Stimulated activated CD8-positive, alpha-beta memory T cell treated with anti-CD3 and anti-CD28 coated beads, Interleukin-7, amount 100 ng/mL, for 4 hours (primary cell): ENCODE measurements at places on chromosomes 3 and 15.

GRCh38 chr3:76694063-76694462 is 345.8 kb upstream of the ROBO2 start:
- DNase-seq, result no peak

GRCh38 chr3:192802957-192803899 is 75.9 kb upstream of the FGF12 start:
- no peak for DNase-seq

- peak; percentile 24 for DNase-seq
These were observed 300.7 kb upstream of the SATB1 start for GRCh38 chr3:18725668-18726407.

- no peak for DNase-seq
These were observed 171.5 kb downstream of the IL5RA start for GRCh38 chr3:2938711-2939110.

- DNase-seq, result no peak
These were observed 159.2 kb downstream of the TPRG1 start for GRCh38 chr3:189331002-189331418.

GRCh38 chr3:81735334-81735733 is 26.1 kb downstream of the GBE1 start:
- DNase-seq, result no peak

DNA sequence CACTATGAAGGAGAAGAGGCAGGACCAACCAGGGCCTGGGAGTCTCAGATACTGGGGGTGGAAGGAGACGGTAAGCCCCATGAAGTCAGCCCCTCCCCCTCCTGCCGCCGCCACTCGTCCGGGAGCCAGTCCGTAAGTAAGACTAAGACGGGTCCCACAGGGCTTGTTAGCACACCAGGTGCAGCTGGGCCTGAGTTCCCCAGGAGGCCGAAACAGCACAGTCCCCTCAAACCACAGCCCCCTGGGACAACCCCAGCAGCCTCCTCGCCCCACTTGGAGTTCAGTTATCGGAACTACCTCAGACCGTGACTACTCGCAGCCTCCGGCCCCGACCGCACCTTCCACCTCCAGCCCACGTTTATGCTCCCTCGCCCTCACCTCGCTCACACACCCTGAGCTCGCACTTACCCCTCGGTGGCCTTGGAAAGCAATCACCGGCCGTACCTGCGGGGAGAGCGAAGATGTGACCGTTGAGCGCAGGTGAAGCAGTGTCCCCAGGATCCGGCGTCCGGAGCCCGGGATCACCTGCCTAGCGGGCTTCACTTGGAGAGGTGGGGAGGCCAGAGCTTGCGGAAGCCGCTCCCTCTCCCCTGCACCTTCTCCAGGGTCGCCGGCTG is 557 bp downstream of the ELL3 start:
- DNase-seq, result no peak

DNA sequence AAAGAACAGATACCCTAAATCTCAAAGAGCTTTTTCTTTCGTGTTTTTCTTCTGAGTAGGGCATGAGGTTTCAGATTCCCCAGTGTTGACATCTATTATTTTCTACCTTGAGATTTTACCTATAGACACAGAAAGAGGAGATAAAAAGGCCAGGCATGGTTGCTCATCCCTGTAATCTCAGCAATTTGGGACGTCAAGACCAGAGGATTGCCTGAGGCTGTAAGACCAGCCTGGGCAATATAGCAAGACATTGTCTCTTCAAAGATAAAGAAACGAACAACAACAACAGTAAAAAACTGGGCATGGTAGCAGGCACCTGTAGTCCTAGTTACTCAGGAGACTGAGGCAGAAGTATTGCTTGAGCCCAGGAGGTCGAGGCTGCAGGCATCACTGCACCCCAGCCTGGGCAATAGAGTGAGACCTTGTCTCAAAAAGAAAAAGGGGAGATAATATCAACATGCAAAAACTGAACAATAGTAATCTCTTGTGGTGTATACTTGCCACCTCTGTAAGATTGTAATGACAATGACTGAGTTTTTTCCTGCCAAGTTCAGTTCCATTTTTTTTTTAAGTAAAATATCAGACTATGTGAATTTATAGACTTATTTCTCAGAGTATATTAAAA is 71.3 kb downstream of the MBNL1 start:
- no peak for DNase-seq

GRCh38 chr15:72783640-72784455 is at the start of gene ADPGK:
Gene ADPGK, minus strand, starts transcription at chr15:72783758. Its CDS starts 67 bp downstream, at chr15:72783691.
- peak; percentile 90 for DNase-seq

DNA sequence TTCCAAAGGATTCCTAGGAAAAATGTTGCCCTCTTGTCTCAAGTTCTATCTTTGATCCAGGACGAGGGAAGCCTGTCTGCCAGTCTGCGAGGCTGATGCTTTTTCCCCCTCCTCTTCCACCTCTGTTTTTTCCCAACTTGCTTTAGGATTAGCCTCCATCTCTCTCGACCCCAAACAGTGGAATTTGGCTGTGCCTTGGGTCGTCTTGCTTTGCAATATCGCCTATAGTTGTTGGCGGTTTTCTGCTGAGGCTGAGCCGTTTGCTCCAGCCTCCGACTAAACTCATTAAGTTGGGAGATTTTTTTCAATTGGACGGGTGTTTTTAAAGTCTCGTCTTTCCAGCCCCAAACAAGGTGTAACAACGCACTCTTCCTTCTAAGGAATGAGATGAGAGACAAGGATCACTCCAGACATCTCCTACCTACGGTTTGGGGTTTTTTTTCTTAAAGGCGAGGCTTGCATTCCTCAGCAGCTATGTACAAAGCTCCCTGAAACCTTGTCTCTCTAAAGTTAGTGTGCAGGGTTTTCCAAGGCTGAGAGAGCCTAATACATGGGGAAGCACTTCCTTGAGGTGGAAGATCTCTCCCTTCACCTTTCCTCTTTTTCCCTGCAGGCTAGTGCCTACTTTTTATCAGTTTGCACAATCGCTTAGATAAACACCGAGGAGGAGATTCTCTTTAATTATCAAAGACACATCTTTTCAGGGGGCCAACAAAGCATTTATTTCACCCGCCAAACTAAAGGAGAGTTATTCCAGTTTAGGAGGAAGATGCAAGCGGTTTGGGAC is 4.8 kb upstream of the NR2F2 start:
- no peak for DNase-seq

- no peak for DNase-seq
These were observed 15.3 kb downstream of the NR2F2 start for GRCh38 chr15:96345560-96346399.

GRCh38 chr15:28927043-28927442 is 41.3 kb downstream of the APBA2 start:
- no peak for DNase-seq

DNA sequence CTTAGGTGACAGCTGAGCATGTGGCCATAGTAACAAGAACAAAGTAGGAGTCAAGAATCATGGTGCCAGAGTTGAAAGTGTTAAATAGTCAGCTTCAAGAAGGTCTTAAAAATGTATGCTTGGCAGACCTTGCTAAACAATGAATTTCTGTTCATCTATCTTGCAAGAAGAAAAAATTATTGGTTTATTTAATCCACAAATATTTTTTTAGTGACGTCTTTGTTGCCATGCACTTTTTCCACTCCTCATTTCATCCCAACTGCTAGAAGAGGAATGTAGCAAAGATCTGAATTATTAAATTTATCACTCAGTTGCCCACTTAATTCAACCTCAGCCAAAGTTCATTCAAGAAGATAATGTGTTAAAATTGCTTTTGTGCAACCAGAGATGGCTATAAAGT is 3.2 kb upstream of the SLC4A7 start:
- no peak for DNase-seq

- no peak for DNase-seq
These were observed 11.3 kb upstream of the ARHGEF3 start for GRCh38 chr3:56812754-56813652.
